Hematopoietic multipotent progenitor cell treated with erythropoietin and hydrocortisone succinate and interleukin-3 and kit ligand, for 15 days (in vitro differentiated cells): ENCODE measurements at places on chromosomes 6 and 20.

DNA sequence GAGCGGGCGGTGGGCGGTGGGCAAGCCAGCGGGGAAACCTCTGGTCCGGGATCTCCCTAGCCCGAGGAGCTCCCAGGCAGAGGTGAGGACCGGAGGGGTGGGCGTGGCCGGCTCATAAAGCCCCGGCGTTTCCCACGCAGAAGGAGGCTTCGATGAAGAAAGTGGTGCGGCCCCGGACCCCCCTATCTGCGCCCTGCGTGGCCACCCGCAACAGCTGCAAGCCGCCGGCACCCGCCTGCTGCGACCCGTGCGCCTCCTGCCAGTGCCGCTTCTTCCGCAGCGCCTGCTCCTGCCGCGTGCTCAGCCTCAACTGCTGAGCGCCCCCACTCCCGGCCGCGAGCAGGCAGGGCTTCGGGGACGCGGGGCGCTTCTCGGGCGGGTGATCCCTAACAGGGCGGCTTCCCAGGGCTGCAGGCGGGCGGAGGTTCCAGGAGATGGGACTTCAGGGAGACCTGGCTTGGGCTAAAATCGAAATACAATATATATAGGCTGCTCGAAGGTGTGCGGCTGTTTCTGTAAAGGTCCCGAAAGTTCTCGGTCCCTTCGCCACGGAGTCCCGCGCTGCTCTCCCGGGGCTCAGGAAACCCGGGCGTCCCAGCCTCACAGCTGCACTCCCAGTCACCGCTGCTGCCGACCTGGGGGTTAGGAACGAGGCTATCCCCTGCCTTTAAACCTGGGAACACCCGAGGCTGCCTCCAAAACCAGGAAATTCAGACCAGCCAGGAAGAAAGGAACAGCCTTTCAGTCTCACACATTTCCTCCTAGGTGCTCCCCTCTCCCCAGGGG, 27.8 kb downstream of the ASIP start:
- DNase-seq, result no peak

DNA sequence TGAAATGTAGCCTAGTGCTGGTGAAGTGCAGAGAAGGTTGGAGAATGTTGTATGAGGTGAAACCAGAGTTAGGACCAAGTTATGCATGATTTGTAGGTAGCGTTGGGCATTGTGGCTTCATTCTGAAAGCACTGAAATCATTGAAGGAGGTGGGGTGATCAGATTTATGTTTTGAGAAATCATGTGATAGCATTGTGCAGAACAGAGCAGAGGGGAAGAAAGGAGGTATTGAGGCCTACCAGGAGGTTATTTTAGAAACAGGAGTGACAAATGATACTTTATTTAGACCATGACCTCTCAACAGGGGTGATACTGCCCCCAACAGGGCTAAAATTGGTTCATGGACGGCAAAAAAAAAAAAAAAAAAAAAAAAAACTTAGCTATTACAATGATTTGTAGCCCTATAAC, 15.6 kb upstream of the HMGN3 start:
- no peak for DNase-seq

- no peak for DNase-seq
Observed at GRCh38 chr6:107567643-107568042, 77.7 kb downstream of the SOBP start.

GRCh38 chr6:111625099-111625416, 19.4 kb upstream of the TRAF3IP2 start:
- DNase-seq, result no peak

DNA sequence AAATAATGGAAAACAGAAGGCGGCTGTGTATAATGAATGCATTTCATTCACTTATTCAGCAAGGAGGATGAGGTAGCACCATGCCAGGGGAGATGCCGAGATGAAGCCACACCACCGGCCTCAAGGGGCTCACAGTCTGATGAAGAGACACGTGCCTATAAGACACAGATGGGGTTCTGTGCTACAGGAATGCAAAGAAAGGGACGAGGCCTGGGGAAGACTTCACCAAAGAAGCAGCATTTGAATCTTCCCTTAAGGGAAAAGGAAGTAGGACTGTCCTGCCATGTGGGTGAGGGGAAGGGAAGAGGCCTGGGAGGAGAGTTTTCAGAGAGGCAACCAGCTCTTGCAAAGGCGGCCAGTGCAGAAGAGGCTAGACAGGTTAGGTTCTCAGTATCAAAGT, 98.9 kb downstream of the PSMG4 start:
- no peak for DNase-seq

- no peak for DNase-seq
Observed at GRCh38 chr6:91667596-91667995, 1080.7 kb upstream of the MAP3K7 start.

DNA sequence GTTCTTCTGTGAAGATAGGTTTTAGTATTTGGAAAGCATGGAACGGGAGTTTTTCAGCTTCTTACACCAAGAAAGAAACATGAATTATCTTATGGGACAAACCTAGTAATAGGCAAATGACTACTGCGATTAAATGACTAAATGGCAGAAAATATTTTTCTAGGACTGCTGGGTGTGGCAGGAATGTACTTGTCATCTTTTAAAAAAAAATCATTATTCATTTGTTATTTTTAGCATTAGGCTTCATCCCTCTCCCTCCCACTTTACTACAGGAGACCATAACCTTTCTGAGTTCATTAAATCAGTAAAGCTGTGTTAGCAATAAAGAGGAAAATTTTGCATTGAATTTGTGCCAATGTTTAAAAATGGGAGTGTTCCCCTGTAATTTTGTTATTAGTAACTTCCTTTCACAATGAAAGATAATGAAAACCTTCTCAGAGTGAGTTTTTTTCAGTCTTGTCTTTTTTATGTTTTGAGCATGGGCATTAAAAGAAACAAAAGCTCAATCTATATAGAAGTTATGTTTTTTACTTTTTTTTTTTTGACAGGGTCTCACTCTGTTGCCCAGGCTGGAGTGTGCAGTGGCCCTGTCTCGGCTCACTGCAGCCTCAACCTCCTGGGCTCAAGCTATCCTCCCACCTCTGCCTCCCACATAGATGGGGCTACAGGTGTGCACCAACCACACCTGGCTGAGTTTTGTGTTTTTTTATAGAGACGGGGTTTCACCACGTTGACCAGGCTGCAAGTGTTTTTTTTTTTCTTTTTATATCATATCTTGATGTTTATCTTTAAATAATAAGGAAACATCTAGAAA, 105.6 kb upstream of the CLDN20 start:
- no peak for DNase-seq

- no peak for DNase-seq
Observed at GRCh38 chr6:119390247-119390793, 40.8 kb upstream of the MAN1A1 start.

GRCh38 chr6:91486200-91486599, 899.3 kb upstream of the MAP3K7 start:
- no peak for DNase-seq

DNA sequence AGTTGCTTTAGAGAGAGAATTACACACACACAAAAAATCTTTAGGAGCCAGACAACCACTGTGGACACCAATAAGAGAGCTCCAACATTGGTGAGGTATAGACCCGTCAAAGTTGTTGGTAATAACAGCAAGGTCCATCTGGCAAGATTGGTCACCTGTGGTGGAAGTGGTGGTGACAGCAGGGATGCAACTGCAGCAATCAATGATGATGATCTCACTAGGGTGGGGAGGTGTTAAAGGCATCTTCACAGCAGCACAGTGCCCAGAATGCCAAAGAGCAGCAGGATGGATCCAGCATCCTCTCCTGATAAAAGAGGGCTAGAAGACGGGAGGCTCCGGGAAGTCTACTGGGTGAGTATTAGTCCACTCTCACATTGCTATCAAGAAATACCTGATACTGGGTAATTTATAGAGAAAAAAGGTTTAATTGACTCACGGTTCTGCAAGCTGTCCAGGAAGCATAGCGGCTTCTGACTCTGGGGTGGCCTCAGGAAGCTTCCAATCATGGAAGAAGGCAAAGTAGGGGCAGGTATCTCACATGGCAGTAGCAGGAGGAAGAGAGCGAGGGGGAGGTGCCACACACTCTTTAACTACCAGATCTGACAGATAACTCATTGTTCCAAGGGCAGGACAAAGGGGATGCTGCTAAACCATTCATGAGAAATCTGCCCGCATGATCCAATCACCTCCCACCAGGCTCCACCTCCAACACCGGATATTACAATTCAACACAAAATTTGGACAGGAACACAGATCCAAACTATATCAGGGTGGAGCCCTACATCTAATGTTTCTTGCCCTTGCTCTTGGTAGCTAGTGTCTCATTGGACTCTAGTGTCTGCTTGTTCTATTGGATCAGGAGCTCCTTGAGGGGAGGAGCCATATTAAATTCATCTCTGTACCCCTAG, 48.9 kb downstream of the KLHL31 start:
- no peak for DNase-seq

DNA sequence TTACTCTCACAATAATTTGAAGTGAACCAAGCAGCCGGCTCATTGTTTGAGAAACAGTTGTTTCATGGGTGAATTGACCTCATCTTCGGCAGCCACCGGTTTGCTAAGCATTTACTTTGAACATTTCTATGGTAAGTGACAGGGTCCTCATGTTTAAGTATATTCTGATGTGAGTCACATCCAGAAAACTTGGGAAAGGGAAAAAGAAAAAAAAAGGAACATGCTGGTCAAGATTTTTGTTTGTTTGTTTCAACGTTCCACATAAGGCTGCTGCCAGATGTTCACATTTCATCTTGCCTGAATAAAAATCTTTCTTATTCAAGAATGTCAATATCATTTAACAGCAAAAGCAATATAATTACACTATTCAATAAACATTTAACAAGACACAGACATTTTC, 55.0 kb upstream of the EXOC2 start:
- no peak for DNase-seq

GRCh38 chr6:80610846-80611245, 504.4 kb downstream of the BCKDHB start:
- no peak for DNase-seq

DNA sequence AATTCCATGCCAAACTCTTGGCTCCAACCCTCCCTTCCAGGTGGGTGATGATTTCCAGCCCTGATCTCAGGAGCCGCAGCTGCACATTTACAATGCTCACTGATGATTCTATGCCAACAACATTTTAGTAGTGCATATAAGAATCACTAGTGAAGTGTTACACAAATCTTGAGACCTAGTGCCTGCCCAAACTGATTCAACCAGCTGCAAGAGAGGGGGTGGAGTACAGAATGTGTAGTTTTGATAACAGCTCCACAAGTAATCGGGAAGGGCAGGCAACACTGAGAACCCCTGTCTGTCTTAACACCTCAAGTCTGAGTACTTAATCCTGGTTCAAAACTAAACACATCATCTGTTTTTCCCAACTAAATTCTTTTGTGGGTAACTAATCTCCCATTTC, 91.7 kb downstream of the PRDM1 start:
- DNase-seq, result peak; percentile 47

DNA sequence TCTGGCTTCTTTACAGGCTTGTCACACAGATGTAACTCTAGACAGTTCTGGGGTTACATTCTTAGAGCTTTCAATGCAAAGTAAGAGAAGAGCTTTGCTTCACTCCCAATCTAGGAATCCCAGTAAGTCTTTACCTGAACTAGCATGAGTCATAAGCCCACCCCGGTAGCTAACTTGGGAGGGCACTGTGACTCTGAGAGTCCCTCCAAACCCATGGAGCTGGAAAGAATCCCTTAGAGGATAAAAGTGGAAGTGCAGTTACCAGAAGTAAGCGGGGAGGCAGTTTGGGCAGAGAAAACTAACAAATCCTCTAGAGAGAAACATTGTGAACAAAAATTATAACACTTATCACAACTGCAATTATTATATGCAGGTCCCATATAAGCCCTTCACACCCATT, 84.0 kb upstream of the SMLR1 start:
- DNase-seq, result no peak

- no peak for DNase-seq
Observed at GRCh38 chr6:38708496-38708895, 5.6 kb upstream of the GLO1 start.

- DNase-seq, result no peak
Observed at GRCh38 chr20:48908656-48909319, 12.7 kb upstream of the ARFGEF2 start.

DNA sequence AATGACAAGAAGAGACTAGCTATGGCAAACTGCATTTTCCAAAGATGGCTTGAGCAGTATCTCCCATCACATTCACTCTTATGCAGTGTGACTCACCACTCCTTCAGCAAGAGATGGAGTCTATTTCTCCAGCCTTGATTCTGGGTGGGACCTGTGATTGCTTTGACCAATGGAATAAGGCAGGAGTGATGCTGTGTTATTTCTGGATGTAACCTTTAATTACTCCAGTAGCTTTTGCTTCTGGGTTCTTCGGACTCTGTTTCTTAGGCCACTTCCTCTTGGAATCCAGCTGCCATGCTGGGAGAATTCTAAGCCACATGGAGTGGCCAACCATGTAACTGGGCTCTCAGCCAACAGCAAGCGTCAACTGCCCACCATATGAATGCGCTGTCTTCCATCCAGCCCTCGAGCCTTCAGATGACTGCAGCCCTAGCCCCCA, 50.7 kb downstream of the TGM2 start:
- DNase-seq, result peak; percentile 44

DNA sequence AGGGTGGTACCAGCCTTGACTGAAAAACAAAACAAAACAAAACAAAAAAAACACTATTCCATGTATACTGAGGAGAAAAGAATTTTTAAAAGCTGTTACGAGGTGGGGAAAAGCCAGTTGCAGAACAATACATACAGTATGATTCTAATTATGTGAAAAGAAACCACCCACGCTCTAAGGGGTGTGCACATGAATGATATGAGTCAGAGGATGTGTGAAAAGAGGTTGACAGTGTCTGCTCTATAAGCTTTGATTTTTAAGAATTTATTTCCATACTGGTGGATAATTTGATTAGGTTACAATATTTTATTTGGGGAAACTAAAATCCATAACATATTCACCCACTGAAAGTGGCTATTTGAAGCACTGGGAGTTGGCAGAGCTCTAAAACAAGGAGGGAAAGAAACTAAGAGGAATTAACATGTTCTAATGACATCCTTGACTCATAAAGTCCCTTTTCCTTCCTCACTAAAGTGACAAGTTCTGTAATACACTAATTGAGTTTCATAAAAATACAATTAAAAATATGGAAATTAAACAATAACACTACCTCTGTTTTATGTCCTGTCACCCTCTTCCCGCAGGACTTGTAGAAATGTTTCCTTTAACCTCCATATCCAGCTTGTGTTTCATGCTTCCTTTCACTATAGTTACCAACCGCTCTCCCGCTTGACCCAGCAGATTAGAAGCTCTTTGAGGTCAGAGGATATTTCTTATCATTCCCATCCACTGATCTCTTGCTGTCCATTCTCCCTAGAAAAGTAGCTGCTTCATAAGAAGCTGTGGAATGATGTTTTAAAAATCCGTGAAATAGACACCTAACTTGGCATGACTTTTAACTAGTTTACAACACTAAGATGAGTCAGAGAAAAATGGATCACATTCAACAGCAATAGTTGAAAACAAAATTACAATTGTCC, 118.6 kb upstream of the CCDC28A start:
- DNase-seq, result no peak

GRCh38 chr6:144781836-144782235, 496.7 kb downstream of the UTRN start:
- no peak for DNase-seq

- DNase-seq, result peak; percentile 88
Observed at GRCh38 chr20:33731693-33732165, at the start of gene ZNF341. TSS of gene ZNF341 (plus strand) at chr20:33731996. CDS start at chr20:33732022, 26 bp downstream.

GRCh38 chr20:39661833-39662232, 699.7 kb downstream of the DHX35 start:
- DNase-seq, result no peak

- no peak for DNase-seq
Observed at GRCh38 chr6:88641178-88641903, 322.1 kb downstream of the RNGTT start.

GRCh38 chr20:199996-200395, 10.5 kb upstream of the DEFB128 start:
- DNase-seq, result no peak
